GM12892 (cell line): ENCODE measurements at places on chromosomes 11 and 22.

GRCh38 chr11:61509043-61510029, 787 bp downstream of the LRRC10B start:
- peak; percentile 67 for DNase-seq

GRCh38 chr22:42608823-42609361, 5.8 kb downstream of the POLDIP3 start:
- no peak for DNase-seq

DNA sequence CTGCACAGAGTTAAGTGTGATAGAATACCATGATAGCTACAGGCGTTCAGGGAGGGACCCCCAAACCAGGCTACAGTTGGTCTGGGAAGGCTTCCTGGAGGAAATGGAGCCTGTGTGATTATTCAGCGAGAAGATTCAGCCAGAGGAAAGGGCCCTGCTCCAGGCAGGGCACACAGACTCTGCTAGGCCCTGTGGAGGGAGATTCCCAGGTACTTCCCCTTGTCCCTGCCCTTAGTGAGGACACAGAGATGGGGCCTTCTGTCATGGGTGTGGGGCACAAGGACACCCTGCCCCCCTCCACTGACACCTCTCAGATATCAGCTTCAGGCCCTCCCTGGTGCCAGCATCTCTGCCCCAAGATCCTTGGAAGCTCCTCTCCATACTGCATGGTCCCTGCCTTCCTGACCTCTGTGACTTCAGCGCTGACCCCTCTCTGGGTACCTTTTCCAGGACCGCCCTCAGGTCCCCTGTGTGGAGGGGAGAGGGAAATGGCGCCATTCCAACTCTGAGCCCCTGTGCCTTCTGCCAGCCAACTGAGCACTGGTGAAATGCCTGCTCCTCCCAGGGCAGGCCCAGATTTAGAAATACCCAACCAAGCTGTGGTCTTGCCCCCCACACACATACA, 12.6 kb upstream of the POU2F3 start:
- no peak for DNase-seq

GRCh38 chr11:134139873-134140331, 71.0 kb downstream of the JAM3 start:
- no peak for DNase-seq

GRCh38 chr11:115803073-115803740, 299.0 kb upstream of the CADM1 start:
- no peak for DNase-seq

DNA sequence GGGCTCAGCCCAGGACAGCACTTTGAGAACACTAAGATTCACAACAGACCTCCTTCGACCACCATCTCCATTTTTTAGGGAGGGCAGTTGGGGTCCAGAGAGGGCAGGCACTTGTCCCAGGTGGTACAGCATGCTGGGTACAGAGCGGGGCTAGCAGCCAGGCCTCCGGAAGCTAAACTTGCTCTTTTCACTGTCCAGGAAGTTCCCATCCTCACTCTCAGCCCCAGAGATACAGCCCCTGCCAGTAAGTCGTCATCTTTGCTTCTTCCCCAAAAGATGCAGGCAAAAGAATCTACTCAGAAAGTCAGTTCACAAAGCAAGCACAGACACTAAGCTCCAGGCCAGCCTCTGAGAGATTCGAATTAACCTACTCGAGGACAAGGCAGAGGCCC, 6.7 kb upstream of the RAB3IL1 start:
- no peak for DNase-seq

DNA sequence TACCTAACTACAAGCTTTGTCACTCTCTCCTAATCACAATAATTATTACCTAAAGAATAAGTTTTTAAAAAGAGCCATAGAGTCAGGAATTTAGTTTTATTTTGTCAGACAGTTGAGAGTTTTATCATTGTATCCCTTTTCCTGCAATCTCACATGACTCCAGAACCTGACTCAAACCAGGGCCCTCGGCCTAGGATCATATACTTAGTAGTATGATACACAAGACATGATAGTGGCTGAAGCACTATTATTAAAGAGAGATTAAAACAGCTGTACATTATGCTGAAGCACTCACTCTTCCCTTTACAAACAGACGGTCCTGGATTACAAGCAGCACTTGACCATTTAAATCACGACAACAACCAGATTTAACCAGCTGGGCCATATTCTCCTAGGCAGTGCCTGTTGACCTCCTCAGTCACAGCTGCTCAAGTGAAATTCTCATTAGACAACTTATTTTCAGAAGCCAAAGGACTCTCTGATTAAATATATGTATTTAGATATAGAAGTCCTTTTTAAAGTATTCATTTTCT, 44.0 kb downstream of the SOX6 start:
- DNase-seq = no peak

GRCh38 chr11:61281581-61282250, 13.4 kb downstream of the VWCE start:
- peak; percentile 53 for DNase-seq

DNA sequence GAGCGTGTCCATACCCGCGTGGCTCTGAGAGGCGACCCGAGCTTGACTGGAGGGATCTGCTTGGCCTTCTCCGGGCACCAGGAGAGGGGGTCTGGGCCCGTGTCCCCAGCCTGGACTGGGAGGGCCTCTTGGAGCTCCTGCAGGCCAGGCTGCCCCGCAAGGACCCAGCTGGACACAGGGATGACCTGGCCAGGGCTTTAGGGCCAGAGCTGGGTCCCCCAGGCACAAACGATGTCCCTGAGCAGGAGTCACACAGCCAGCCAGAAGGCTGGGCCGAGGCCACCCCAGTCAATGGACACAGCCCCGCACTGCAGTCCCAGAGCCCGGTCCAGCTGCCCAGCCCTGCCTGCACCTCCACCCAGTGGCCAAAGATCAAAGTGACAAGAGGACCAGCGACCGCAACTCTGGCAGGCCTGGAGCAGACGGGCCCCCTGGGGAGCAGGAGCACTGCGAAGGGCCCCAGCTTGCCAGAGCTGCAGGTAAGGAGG, 38.2 kb downstream of the TRIOBP start:
- DNase-seq = no peak

DNA sequence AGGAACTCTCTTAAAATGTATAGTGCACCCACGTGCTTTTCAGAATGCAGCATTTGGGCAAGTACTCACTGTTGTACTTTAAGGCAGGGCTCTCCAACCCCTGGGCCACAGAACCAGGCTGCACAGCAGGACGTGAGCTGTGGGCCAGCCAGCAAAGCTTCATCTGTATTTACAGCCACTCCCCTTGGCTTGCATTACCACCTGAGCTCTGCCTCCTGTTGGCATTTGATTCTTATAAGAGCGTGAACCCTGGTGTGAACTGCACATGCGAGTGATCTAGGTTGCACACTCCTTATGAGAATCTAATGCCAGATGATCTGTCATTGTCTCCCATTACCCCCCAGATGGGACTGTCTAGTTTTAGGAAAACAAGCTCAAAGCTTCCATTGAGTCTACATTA, 3.0 kb downstream of the C11orf58 start:
- DNase-seq = no peak

- no peak for DNase-seq
Measured at GRCh38 chr11:87224486-87224885, 186.8 kb downstream of the TMEM135 start.

DNA sequence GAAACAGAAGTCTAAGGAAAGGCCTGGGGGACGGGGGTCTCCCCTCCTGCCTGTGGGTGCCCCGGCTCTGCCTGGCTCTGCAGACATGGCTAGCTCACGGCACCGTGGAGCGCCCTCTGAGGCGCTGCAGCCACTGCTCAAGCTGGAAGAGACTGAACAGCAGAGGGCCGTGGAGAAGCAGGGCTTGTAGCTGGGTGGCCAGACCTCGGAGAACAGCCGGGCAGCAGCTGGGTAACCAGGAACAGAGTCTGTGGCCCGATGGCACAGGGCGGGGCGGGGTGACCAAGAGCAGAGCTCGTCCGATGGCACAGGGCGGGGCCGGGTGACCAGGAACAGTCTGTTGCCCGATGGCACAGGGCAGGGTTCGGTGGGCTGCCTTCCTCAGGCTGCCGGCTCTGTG, 18.1 kb downstream of the RNH1 start:
- peak; percentile 25 for DNase-seq

DNA sequence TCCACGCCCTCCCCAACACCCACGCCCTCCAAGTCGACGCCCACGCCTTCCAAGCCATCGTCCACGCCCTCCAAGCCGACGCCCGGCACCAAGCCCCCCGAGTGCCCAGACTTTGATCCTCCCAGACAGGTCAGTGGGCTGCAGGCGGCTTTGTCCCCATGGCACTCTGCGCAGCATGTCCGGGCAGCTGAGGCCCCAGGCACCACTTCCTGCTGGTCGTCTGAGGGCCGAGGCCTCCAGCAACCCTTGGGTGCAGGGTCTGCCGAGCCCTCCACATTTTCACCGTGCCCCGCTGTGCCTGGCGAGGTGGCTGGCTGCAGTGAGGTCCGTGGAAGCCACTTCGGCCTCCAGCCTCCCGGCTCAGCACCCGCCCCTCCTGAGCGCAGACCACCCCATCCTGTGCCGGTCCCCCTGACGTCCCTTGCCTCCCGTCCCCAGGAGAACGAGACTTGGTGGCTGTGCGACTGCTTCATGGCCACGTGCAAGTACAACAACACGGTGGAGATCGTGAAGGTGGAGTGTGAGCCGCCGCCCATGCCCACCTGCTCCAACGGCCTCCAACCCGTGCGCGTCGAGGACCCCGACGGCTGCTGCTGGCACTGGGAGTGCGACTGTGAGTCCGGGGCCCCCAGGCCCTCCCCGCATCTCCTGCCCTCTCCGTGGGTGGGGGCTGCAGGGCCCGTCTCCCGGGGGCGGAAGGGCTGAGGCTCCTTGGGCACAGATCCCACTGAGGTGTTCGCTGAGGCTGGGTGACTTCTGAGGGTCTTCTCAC, 26.8 kb downstream of the MUC2 start:
- DNase-seq = no peak

GRCh38 chr11:125435461-125436238, 60.4 kb downstream of the FEZ1 start:
- no peak for DNase-seq

GRCh38 chr11:64074239-64074638, 38.5 kb downstream of the FLRT1 start:
- no peak for DNase-seq

GRCh38 chr11:33479231-33479630, 221.4 kb downstream of the C11orf91 start:
- no peak for DNase-seq

DNA sequence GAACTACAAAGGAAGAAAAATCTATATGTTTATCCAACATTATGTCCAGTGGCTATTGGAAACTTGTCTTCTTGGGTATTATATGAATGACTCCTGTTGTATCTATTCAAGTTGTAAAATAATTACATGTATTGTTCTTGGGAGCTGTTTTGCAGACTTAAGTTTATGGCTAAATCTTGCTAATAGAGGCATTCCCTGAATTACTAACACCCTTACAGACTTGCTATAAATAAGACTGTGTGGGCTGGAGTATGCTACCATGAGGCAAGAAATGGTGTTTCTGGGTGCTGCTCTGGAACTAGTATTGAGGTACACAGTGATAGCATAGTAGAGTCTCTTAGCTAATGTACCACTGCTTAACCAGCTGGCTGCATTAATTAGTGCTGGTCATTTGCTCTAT, 155.1 kb downstream of the HIPK3 start:
- no peak for DNase-seq

GRCh38 chr11:44813401-44813800, 86.6 kb downstream of the TSPAN18 start:
- no peak for DNase-seq

GRCh38 chr22:49400941-49401598, 426.6 kb downstream of the BRD1 start:
- DNase-seq = no peak

DNA sequence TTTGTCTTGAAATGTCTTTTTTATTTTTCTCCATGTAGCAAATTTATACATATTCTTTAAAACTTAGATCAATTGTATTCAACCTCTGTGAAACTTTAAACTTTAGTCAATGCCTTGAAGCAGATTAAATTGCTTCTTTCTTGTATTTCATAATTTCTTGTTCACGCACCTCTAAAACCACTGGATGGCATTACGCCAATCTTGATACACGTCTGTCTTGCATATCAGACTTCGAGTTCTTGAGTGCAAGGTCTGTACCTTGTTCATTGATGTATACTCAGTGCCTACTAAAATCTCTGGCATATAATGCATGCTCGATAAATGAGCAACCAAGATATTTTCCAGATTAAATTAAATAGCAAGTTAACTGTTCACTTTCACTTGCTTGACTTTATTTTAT, 236.8 kb downstream of the CASP12 start:
- DNase-seq = no peak
